Renal pelvis (tissue), 12 donors: ENCODE measurements at places on chromosomes 2 and 18.
A peak's percentile ranks its signal among the peaks of the same experiment; 100 is the strongest.

DNA sequence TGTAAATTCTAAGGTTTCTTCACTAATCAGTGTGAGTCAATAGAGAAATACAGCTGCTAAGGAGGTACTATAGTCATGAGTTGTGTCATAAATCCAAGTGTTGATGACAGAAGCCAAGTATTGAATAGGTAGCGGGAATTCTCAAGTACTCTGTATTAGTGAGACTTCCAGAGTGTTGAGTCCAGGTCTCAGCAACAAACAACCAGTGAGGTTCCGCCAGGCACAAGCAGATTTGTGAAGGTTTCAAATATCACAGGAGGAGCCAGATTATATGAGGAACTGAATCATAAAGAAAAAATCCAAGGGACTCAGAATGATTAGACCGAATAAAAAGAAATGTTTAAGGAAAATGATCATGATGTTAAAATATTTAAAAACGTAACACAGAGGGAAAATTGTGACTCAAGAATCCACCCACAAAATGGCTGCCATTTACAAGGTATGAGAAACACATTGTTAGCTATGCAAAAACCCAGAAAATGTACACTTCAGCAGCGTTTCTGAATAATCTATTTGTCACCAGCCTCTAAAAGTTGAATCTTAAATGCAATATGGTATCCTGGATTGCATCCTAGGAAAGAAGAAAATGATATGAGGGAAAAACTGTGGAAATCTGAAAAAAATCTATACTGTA is 27.3 kb upstream of the EVA1A start:
- no peak for DNase-seq

DNA sequence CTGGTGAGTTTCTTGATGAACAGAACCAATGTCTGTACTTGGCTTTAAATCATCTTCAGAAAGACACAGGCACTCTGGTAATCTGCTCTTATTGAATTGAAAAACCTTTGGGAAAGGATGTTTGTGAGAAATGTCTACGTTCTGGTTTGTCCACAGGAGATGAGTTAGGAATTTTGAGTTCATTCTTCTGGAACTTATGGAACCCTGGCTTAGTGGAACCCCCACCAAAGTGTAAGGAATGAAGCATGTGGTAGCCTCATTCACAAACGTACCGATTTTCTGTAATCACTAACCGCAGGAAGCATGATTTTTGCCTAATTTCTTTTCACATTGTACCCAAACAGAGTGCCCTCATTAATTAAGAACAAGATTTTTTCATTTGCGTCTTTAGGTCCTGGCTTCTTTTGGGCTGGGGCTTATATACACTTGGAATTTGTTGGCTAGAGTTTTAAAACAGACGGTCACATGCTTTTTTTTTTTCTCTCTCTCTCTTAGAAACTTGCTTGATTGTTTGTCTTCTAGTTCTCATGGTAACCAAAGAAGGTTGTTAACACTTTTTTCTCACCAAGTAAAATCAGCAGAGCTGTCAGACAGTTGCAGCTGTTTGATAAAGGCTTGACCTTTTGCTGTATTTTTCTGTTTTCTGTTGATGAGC is 314.1 kb upstream of the THUMPD2 start:
- peak; percentile 49 for DNase-seq

DNA sequence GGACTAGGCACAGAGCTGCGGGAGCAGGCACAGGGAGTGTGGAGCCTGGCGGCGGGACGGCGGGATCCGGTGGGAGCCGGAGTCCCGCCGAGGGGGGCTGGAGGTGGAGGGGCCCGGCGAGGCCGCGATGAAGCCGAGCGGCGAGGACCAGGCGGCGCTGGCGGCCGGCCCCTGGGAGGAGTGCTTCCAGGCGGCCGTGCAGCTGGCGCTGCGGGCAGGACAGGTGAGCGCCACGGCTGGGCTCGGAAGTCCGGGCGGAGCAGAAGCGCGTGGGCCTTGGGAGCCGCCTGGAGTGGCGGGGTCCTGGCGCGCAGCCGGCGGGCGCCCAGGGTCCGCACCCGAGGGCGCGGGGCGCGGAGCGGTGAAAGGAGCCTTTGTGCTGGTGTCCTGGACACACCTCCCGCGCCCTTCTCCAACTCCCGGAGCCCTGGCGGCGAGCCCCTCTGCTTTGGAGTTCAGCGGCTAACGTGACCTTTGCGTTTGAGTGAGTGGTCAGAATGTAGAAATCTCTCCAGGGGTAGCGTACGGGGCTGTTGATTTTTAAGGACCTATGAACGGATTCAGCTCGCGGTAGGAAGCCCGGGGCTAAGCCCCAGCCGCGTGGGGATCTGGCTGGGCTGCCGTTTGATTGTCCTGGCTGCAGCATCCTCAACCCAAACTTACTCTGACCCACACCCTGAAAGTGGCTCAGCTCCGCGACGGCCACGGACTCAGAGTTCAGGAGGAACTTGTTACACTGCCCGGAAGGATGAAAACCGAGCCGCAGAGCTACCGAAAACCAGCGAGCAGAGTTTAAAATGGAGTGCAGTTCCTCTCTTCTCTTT is 448 bp downstream of the IMPA2 start:
- no peak for DNase-seq

- no peak for DNase-seq
Measured at GRCh38 chr18:79916546-79917168, 34.8 kb downstream of the SLC66A2 start.

GRCh38 chr2:149611100-149611820 is 23.7 kb upstream of the MMADHC start:
- DNase-seq = no peak

DNA sequence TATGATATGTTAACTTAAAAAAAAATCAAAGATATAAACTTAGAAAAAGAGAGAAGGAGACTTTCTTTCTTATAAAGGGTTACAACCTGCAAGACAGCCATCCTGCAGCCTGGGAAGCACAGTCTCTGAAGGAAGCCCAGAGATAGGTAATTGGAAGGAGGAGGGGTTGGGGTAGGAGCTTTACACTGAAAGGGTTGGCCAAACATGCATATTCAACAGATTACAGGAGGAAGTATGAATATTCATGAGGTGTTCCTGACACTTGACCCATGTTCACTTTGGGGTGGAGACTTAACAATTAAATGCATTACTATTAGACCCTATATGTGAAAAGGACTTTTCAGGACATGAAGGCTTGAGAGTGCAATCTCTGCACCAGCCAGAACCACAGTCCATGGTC is 71.7 kb upstream of the CDH2 start:
- no peak for DNase-seq
